ENCODE measurements at places on chromosomes 12 and 14. TPM values are rescaled to one million over a fixed set of nuclear protein-coding genes. Genes with fewer than 3 reads are reported as not detected.

The TBX3 gene
- polyA plus RNA-seq, result 36.6 TPM

The C1R gene
- 109 TPM for polyA plus RNA-seq

The PPP4R4 gene
- not detected for polyA plus RNA-seq

The SLC5A8 gene
- polyA plus RNA-seq, result 0.05 TPM

The DPPA3 gene
- polyA plus RNA-seq, result not detected

The MDM2 gene
- polyA plus RNA-seq, result 19.7 TPM

DNA sequence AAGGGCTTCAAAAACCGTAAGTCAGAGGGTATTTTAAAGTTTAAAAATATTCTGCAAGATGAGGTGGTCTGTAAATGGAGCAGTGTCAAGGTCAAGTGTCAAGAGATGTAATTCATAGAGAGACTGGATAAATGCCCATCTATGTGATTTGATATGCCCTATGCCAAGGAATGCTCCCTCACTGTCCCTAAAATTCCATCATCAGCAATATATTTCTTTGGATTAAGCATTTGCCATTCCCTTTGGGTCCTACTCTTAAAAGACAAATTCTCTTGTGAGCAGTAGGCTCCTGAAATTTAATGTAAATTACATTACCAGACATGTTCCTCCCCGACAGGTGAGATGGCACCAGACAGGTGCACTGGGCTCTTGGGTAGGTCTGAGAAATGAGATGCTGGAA lies 16.0 kb upstream of the FOS start:
- no peak for DNase-seq

DNA sequence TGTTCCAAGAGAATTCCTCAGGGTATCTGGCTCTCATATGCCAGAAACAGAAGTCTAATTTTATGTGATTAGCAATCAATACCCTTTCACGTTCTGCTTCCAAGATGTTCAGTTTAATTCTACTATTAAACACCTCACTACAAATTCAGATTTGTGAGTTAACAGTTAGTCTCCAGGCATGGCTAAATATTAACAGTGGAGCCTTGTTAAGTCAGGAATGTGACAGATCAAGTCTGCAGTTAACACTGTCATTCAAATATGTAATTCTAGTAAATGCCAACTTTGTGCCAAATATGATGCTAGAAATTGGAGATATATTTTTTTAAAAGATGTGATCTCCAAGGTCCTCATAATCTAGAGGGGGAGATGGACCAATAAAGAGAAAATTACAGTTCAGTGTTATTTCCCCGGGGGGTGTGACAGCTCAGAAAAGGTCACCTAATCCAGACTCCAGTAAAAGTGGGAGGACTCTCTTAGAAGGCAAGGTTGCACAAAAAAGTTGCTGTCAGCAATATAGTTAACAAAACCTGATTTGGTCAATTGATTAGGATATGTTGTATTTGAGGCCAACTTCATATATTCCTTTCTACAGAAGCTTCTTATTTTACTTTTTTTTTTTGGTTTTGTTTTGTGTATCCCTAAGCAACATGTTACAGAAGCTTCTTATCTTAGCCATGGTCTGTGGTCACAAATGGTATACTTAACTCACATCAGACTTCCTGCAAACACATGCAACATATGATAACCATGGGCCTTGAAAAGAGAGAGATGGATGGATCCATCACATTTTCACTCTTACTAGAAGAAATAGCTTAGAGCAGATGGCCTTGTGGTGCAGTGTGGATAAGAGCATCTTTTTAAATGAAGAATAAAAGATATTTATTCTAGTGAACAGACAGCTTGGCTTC lies 18.4 kb upstream of the RNU6-7 start:
- no peak for DNase-seq

DNA sequence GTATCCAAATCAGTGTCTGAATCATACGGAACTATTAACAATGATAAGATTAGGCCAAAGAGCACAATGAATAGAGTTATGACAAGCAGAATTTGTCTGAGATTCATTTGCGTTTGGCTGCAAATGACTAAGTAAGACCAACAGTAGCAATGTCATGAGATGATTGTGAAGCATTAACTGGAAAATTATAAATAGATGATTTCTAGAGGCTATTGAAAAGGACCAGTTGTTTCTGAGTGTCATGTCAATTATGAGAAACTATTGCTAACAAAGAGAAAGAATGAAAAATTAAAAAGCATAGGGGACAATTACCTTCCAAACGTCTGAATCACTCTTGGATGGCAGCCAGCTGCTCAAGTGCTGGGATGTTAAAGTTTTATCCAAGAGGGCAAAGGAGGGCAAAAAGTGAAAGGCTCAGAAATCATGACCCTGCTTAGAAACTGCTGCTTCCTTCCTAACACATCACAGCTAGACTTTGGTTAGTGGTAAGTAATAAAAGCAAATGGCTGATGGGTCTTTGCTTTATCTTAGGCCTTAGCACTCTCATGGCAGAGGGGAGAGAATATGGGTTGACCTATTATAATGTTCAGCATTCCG lies 89.0 kb downstream of the AKAP6 start:
- no peak for DNase-seq

GRCh38 chr12:26399381-26399780 lies 204.0 kb downstream of the SSPN start:
- no peak for DNase-seq

- no peak for DNase-seq
Observed at GRCh38 chr12:131370791-131371347, 340.0 kb upstream of the SFSWAP start.

- peak; percentile 21 for DNase-seq
Observed at GRCh38 chr12:81450920-81451739, 308.0 kb downstream of the PPFIA2 start.

GRCh38 chr12:1474574-1475153 lies 119.7 kb downstream of the FBXL14 start:
- peak; percentile 73 for DNase-seq

DNA sequence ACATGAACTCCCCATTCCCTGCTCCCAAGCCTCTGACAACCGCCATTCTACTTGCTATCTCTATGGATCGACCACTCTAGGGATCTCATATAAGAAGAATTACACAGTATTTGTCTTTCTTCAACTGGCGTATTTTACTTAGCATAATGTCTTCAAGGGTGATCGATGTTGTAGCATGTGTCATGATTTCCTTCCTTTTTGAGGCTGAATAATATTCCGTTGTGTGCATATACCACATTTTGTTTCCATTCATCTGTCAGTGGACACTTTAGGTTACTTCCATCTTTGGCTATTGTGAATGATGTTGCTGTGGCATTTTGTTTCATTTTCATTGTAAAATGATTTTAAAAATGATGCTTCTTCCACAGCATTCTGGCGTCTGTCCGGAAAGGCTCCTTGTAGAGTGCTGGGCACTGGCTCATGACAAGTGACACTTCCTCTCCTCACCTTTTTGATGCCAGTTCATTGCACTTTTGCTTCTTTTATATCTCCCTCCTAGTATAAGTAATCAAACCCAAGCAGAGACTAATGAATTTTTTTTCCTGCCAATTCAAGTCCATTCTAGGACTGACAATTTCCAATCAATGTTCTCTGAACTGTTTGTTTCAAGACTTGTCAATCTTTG lies 39.3 kb downstream of the SCN8A start:
- no peak for DNase-seq

GRCh38 chr12:46246021-46246700 lies 22.7 kb downstream of the SLC38A1 start:
- DNase-seq, result no peak
